ENCODE measurements at places on chromosomes 5 and 9.

DNA sequence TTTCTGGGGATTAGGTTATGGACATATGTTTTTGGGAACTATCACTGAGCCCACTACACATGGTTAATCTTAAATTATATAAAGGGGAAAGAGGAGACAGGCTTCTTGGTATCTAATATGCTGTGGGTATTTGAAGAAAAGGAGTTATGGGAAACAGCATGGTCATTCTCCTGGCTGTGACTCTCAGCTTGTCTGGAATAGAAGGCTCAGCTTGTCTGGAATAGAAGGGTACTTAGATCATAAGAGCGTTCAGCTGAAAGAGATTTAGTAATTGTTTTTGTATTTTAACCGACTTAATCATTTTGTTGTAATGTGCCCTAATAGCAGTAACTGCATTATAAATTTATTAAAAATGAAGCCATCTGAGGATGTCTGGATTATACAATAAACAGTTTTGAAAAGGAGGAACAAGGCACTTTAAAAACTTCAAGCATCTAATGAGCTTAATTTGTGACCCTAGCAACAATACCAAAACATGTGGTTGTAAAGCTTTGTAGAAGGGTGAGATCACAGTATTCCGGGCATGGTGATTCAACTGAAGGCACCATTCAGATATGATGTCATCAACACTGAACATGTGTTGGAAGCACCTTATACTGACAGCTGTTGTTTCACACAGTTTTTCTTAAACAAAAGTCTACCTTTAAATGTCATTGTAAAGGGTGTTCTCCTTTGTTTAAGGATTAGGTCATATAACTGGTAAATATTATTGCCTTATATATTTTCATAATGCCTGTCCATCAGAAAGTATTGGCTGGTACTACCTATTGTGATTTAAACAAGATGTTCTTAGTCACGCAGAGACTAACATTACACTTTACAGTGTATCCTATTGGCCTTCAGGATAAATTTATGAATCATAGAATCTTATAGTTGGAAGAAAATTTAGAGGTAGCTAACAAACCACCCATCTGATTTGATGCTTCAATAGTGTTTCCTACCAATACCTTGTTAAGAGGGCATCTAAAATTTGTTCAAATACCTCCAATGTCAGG is 2174.1 kb upstream of the WWC1 start:
- DNase-seq: no peak

DNA sequence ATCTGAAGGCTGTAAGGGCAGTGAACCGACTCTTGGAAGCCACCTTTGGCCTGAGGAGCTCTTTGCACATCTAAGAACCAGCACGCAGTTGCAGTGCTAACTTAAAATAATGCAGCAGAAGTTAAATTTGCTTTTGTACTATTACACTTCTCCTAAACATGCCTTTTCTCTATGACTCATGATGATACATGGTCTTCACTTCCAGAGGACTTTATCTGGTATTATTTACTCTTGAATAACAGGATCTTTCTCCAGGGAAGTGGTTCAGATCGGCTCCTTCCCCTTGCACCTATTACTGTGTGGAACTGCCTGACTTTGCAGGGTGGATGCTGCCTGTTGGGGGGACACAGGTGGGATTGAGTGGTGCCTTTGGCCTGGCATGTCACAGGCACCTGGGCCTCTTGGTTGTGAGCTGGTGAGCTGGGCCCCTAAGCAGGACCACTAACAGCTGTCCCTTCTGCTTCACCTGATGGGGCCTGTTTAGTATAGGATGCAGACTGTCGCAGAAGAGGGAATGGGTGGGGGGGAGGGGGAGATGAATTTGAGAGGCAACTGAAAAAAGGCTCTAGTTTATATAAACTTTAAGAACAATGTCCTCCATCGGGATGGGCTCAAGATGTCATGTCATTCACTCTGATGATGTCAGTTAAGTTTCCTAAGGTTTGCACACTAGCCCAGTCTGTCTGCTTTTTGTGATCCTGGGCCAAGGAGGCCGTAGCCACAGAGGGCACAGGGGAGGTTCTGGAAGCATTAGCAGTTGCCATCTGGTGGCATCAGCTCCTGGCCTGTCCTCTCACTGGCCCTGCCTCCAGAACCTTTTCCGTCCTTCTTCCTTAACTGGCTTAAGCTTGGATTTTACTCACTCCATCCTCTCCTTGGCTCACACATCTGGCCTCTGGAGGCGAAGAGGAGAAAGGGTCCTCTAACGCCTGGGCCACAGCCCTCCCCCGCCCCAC is 33.9 kb upstream of the GABBR2 start:
- no peak for DNase-seq

GRCh38 chr9:97440160-97440559 is 28.3 kb downstream of the TDRD7 start:
- DNase-seq: no peak

- DNase-seq: no peak
Measured at GRCh38 chr5:124922255-124922975, 176.0 kb upstream of the ZNF608 start.

GRCh38 chr9:72982146-72982799 is 29.4 kb upstream of the ALDH1A1 start:
- no peak for DNase-seq

DNA sequence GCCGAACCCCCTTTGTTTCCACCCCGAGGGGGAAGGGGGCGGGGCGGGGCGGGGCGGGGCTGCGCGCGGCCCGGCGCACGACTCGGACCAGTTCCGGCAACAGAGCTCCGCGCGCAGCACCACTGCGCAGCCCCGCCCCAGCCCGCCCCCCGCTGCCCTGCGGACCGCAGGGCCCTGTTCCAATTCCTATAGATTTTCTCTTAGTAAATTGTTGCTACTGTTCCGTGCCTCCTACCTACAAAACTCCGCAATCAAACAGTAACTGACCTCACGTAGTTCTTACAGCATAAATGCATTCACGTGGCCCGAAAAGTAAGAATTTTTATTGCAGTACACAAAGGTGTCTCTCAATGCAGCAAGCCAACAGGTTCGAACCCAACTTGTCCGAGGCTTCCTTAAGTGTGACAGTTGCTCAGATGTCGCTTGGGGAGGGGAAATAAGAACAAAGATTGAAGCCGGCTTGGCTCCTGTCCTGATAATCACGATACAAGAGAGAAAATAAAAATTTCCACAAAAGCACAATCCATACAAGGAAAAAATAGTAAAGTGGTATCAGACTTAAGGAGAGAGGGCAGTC is 1.2 kb upstream of the RNF38 start:
- DNase-seq: no peak

GRCh38 chr5:98639274-98639673 is 134.2 kb upstream of the RGMB start:
- DNase-seq: no peak
